Ecto neural progenitor cell (in vitro differentiated cells): ENCODE measurements at places on chromosomes 6 and 20.
A peak's percentile ranks its signal among the peaks of the same experiment; 100 is the strongest.

- no peak for DNase-seq
Measured at GRCh38 chr6:170000071-170000843, 248.8 kb downstream of the ERMARD start.

GRCh38 chr6:82270881-82271635, 23.5 kb upstream of the IBTK start:
- no peak for DNase-seq

- no peak for DNase-seq
Measured at GRCh38 chr20:48841875-48842529, 14.2 kb upstream of the PREX1 start.

DNA sequence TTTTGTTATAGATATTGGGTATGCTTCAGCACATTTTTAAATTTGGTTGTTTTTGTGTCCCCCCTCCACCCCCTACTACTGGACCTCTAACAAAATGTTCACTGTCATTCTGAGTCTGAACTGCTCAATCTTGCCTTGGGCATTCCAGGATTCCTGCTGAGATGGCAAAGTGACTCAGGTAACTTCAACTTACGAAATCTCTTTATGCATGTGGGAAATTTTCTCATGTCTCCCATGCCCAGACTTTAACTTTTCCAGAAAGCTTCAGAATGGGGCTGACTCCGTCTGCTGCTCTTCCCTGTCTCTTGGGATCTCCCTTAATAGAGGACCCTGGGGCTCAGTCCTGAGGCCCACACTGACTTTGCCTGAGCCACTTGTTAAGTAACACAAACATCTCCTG, 14.0 kb downstream of the CYP39A1 start:
- no peak for DNase-seq

- peak; percentile 76 for DNase-seq
Measured at GRCh38 chr6:105179244-105180065, at the start of gene POPDC3. Gene POPDC3 (minus strand): TSS chr6:105180014. CDS start chr6:105161909, 18,105 bp downstream.

DNA sequence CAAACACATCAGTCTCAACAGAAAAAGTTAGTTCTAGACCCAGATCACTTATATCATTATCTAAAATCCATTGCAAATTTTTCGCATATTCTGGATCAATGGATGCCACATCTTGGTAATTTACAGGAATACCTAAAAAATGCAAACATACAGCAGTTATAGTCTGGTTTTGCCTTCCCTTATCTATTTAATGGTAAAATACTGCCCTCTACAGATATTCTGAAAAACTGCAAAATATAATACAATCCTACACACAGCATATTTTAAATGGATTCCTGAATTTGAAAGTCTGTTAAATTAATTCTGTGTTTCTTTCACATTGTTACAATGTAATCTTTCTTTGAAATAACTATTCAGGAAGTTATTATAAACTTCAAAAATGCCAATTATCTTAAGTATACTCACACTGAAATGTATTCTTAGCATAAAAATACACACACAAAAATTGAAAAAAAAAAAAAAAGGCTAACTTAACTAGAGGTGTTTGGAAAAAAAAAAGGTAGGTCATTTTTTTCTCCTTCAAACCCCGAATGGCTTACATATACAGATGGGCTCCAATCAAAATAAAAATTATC, 88.4 kb downstream of the HACE1 start:
- no peak for DNase-seq

- DNase-seq: no peak
Measured at GRCh38 chr6:6751266-6751596, 162.7 kb downstream of the LY86 start.

DNA sequence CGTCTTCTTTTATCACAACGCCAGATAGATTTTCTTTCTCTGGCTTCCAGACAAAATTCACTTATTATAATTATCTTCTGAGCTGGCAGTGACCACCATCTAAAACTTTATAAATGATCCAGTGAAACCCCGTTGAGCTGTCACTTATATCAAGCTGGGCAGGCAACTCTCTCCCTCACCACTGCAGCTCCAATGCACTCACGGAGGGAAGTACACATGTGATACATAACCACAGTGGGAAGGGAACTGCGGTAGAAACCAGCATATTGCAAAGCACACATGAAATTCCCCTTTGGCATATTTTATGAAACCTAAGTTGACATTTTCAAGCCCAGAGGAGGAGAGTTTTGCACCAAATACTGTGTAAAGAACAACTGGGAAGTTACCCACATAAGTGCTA, 536.9 kb downstream of the HACE1 start:
- DNase-seq: no peak

- DNase-seq: no peak
Measured at GRCh38 chr6:46352541-46353268, 138.5 kb downstream of the RCAN2 start.

- no peak for DNase-seq
Measured at GRCh38 chr20:6802227-6802626, 34.7 kb downstream of the BMP2 start.

GRCh38 chr6:55266896-55267295, 60.4 kb upstream of the GFRAL start:
- DNase-seq: no peak

- no peak for DNase-seq
Measured at GRCh38 chr6:140225701-140226436, 851.4 kb upstream of the CITED2 start.

GRCh38 chr6:134676307-134677281, 273.3 kb downstream of the ALDH8A1 start:
- DNase-seq: no peak

- no peak for DNase-seq
Measured at GRCh38 chr6:16450285-16450684, 211.9 kb downstream of the GMPR start.

- DNase-seq: no peak
Measured at GRCh38 chr6:11632795-11633511, 95.4 kb downstream of the TMEM170B start.

DNA sequence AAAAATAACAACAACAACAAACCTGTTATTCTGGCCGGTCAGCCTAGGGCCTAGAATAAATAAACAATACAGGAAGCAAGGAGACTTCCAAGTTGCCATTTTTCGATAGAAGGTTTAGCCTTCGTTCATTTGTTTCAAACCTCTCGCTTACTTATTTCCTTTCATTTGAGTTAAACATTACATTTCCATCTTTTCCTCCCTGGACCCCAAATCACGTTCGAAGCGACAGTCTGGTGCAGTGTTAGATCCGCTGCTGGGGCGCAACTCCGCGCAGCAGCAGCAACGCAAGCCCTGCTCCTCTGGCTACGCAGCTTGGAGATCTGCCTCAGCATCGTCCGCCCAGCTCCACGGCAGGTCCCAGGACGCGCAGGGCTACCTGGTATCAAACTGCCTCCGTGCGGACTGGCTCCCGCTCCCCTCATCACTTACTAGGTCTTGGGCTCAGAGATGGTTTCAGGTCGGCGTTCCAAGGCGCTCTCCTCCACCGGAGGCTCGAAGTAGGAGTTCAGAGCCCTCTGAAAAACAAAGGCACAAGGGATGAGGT, 530 bp downstream of the TDP2 start:
- DNase-seq: no peak

GRCh38 chr6:15504581-15505350, 158.1 kb downstream of the DTNBP1 start:
- no peak for DNase-seq

- no peak for DNase-seq
Measured at GRCh38 chr6:143396497-143397226, 53.8 kb downstream of the ADAT2 start.

DNA sequence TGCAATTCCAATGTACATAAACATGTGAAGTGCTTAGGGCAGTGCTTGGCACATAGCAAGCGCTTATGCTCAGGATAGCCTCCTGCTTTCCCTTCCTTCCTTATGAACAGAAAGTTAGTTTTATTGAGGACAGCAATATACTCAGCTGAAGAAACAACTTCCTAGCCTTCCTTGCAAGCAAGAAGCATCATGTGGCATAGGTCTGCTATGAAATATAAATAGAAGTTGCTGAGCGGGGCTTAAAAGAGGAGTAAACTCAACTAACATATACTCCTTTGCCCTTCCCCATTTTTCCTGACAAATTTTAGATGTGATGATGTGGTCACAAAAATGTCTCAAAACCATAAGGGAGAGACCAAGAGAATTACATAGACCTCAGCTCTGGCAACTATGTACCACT, 98.9 kb downstream of the KIF16B start:
- no peak for DNase-seq

DNA sequence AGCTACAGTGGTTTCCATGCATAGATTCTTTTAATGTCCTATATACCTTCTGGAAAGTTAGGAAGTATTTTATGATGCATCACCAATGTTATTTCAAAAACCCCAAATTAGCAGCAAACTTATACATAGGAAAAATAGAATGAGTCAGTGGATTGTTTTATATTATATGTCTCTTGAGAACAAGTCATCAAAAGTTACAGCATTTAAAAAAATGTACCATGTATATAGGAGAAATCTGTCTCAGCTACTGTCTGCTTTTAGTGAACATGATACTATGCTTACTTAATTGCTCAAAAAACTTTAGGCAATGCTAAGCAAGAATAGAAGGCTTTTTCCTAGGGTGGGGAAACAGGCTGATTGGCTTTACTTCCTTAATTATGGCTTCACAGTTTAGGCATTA, 365.3 kb downstream of the SAMD5 start:
- no peak for DNase-seq

- no peak for DNase-seq
Measured at GRCh38 chr20:33660035-33660684, 2.0 kb upstream of the C20orf144 start.
